Stimulated activated CD8-positive, alpha-beta memory T cell treated with anti-CD3 and anti-CD28 coated beads, Interleukin-15, amount 100 ng/mL, for 24 hours (primary cell): ENCODE measurements at places on chromosomes 6 and 20.

GRCh38 chr6:52552278-52552643 lies 24.6 kb downstream of the TRAM2 start:
- DNase-seq = no peak

DNA sequence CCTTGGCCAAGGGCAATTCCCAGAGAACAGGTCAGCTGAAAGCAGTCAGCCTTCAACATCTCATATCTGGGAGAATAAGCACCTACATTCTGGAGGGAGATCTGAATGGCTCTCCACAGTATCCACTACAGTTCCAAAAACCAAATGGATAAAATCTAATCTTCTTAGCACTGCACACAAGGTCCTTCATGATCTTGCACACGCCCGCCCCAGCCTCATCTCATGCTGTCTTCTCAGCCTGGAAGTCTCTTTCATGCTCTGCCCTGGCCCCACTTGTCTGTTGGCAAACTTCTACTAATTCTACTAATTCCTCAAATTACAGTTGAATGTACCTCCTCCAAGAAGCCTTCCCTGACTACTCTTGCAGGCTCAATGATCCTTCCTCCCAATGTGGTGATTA lies 1.8 kb upstream of the TTBK1 start:
- DNase-seq = no peak

- no peak for DNase-seq
Measured at GRCh38 chr6:83844170-83844569, 9.0 kb upstream of the RIPPLY2 start.

DNA sequence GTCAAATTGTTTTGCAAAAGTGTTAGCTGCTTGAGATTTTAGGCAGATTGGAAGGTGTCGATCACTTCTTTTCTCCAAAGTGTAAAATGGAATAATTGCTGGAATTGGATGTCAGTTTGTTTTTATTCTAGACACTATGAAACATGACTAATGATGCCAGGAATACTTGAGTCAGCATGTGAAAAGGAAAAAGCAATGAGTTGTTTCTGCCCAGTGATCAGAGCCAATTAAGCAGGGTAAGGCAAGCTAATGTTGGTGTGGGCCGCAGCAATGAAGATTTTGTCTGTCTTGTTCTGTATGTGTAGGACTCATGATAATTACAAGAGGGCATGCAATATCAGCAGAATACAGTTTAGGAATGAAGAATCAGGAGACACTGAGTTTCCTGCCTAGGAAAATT lies 110.3 kb downstream of the CARMIL1 start:
- no peak for DNase-seq

- no peak for DNase-seq
Measured at GRCh38 chr20:11686820-11687543, 230.7 kb upstream of the BTBD3 start.
